LNCaP clone FGC (cell line): ENCODE measurements at places on chromosomes 1 and 21.
A peak's percentile ranks its signal among the peaks of the same experiment; 100 is the strongest.

GRCh38 chr1:101588677-101589076 lies 351.9 kb downstream of the S1PR1 start:
- no peak for DNase-seq

- DNase-seq, result no peak
Observed at GRCh38 chr21:28636752-28637691, 355.7 kb downstream of the LTN1 start.

DNA sequence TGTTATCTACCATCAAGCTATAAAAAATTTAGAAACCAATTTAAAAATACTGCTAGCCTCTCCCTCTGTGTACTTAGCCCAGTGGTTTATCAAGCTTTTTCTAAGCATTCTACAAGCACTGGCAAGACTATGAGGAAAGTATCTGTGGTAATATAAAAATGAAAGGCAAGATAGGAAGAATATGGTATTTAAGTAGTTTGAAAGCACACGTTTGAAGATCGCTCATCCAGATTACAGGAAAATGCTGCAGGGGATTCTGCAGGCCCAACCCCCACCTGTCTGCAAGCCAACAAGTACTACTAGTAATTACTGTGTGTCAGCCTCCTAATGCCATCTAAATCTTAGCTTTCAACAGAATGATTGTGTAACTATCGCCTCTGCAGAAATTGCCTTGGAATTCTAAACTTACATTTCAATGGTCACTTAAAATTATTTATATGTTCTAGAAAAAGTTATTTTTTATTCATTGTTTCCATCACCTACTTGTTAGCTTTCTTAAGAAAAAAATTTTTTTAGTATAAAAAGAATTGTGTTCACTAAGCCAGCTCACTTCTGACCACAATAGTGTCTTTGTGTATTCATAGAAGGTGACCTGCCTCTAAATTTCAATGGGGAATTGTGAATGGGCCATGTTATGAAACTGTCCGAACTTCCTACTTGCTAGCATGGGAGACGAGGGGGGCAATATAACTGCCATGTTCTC lies 8.5 kb downstream of the ERRFI1 start:
- DNase-seq, result peak; percentile 61

DNA sequence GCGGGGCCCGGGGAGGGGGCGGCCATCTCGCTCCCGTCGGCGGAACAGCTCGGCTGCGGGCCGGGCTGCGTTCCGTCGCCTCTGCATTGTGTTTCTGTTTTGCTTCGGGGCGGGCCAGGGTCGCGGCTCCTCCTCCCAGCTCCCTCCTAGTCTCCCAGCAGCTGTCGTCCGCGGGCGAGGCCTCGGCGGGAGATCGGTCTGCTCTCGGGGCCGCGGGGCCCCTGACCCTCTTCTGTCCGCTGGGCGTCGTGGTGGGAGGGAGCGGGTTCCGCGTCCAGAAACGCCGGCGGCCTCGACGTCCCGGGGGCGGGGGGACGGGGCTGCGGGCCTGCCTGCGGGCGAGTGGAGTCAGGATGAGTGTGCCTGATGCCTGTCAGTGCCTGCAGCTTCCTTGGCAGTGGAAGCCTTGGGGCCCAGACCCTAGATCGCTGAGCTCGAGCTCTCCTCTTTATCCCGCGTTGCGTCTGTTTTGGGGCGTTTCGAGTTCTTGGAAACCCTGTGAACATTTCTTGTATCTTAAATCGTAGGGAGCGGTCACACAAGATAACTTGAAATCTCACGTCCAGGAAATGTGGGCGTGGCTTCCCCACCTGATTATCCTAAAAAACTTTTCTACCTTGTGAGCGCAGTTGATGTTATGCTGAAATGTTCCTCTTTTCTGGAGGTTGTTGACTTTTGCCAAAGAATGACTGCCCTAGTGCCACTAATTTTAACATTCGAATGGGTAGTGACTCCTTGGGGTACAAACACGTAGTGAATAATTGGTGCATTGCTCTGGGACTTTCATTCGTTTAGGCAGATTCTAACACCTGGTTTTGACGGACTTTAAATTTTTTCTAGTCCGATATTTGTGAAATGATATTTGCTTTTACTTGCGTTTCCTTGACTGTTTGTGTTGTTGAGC lies 676 bp downstream of the MORC3 start:
- no peak for DNase-seq

DNA sequence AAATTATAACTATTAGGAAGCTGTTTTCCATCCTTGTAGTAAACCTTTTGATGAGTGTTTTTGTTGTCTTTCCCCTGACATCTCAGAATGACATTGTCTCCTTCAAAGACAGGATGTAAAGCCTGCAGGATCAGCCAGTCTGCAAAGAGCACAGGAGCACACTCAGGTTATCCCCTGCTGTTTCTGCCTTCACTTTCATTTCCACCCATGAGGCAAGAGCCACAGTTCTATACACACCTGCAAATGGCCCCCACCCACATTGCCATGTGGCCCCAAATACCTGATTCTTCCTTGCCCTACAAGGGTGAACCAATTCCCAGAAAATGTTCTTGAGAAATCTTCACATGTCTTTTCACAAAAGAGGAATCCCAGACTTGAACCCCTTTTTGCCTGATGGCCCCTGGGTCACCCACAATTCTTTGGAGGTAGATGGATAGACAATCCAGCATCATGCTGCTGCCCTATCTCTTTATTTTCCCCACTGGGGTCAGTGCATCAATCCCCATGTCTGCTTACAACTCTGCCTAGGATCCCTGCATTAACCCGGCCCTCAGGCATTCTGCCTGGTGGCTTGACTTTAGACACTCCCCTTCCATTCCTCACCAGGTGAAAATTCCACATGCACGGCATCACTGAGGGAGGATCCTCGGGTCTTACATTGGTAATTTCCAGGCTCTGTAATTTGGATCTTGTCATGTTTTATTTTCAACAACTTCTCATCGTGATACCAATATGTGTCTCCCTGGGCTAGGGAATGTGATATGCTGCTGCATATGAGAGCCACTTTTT lies 2.6 kb downstream of the FCRL3 start:
- DNase-seq, result no peak

GRCh38 chr1:40627987-40628902 lies 37.2 kb downstream of the RIMS3 start:
- DNase-seq, result no peak

GRCh38 chr1:115117298-115117697 lies 28.0 kb upstream of the TSPAN2 start:
- no peak for DNase-seq

DNA sequence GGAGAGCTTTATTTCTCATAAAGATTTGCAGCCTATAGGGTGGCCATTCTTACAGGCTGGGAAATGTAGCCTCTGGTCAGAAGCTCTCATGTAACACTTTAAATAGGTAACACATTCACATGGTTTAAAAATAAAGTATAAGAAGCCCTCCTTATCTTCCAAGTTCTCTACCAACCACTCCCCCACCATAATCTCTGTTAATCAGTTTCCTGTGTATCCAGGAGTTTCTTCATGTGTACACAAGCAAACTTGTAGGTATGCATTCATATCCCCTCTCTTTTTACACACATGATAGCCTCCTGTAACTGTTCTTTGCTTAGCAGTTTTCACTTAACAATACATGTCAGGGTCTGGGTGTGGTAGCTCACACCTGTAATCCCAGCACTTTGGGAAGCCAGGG lies 4.9 kb upstream of the STMN1 start:
- no peak for DNase-seq

GRCh38 chr1:29462096-29462495 lies 225.8 kb downstream of the PTPRU start:
- DNase-seq, result no peak

- no peak for DNase-seq
Observed at GRCh38 chr1:31111290-31111951, 45.9 kb upstream of the PUM1 start.

- no peak for DNase-seq
Observed at GRCh38 chr21:42426876-42427480, 23.3 kb downstream of the UBASH3A start.

- DNase-seq, result no peak
Observed at GRCh38 chr1:5690291-5690690, 301.9 kb downstream of the NPHP4 start.

GRCh38 chr1:226654046-226654667 lies 84.9 kb downstream of the ITPKB start:
- DNase-seq, result no peak

GRCh38 chr1:46557403-46557802 lies 6.0 kb upstream of the KNCN start:
- DNase-seq, result no peak

DNA sequence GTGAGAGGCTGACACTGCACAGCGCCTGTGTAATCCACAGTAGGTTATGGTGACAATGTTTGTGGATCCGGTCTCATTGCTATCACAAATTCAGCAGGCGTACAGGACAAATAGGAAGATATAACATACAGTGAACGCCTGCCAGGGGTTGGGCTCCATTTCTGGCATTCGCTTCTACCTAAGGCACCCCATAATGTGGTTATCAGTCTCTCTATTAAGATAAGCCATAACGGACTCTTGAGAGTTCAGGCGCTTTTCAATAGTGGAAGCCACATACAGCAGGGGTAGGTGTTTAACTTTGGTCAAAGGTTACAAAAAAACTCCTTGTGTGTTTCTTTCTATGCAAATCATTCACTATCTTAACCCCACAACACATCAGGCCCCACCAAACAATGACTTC lies 72.8 kb downstream of the SIPA1L2 start:
- DNase-seq, result no peak

DNA sequence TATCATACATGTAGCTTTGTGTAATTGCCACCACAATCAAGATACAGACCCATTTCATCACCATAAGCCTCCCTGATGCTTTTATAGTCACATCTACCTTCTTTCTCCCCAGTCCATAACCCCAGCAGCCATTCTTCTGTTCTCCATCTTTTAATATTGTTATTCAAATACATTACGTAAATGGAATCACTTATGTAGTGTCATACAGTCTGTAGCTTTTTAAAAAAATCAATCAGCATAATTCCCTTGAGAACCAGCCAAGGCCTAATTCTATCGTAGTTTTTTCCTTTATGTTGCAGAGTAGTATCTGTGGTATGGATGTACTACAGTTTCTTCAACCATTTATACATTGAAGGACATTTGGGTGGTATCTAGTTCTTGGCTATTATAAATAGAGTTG lies 31.6 kb upstream of the WDR26 start:
- no peak for DNase-seq

DNA sequence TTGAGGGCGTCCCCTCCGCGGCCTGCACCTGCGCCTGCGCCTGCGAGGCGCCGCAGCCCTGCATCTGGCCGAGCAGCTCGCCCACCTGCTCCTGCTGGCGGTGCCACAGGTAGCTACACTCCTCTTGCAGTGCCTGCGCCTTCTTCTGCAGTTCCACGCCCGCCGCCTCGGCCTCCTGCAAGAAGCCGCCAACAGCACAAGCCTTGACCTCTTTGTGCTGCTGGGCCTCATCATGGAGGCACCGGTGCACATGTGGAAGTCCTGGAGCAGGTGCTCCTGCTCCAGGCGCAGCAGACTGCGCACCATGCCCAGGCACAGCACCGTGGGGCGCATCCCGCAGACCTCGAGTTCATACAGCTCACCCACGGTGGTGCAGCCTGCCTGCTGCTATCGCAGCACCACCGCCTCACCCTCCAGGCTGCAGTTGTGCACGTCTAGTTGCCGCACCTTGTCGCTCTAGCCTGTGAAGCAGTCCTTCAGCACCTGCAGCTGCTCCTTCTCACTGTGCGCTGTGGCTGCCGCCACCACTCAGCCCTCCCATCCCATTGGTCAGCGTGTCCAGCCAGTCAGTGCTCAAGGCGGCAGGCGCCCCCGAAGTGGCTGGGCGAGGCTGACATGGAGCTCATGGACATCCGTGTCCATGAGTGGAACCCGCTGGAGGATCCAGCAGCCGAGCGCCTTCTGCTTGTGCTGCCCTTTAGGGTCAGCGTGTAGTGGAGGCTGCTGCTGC lies 12.2 kb upstream of the CD2 start:
- DNase-seq, result no peak

GRCh38 chr1:168822911-168823310 lies 93.9 kb upstream of the DPT start:
- DNase-seq, result no peak

DNA sequence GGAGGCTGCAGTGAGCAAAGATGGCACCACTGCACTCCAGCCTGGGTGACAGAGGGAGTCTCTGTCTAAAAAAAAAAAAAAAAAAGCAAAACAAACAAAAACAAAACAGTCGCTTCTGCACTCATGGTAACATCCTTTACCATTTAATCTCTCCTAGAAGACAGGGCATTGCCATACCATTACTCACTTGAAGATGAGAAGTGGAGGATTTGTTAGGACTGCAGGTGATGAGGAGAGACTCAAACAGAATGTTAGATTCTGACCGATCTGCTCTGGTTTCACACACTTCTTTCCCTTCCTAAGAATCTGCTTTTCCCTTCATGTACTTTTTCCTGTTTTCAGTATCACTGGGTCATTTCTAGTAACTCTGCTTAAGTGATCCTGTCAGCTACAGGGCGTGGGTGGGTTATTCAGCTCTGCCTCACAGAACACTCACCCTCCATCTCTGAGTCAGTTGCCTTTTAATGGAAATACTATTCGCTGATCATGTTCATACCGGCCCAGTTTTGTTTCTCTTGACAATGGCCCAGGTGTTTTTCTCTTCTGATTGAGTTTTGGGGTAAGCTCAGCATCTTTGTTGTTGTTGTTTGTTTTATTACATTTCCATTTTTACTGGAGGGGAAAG lies 148.0 kb upstream of the ERG start:
- no peak for DNase-seq

GRCh38 chr1:212797681-212798080 lies 6.0 kb downstream of the TATDN3 start:
- DNase-seq, result no peak

- no peak for DNase-seq
Observed at GRCh38 chr1:15282810-15283474, 35.9 kb downstream of the FHAD1 start.

DNA sequence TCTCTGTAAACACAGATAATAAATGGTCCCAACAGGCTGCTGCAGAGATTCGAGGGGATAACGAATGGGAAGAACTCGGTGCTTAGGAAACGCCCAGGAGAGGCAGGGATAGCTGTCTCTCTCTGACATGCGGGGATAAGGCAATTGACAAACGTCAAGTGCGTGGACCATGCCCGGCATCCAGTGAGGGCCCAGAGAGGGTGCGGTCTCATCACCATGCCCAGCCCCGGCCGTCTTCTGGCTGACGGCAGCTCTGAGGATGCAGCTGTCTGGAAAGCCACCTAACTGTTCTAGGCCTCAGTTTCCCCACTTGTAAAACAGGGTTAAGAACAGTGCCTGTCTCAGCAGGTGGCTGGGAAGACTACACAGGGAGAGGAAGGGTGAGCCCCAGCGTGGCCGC lies 48.1 kb downstream of the ACOT7 start:
- no peak for DNase-seq

- DNase-seq, result no peak
Observed at GRCh38 chr1:67582625-67583461, 102.2 kb upstream of the GADD45A start.

- DNase-seq, result no peak
Observed at GRCh38 chr21:39141502-39141901, 41.7 kb downstream of the PSMG1 start.

- DNase-seq, result no peak
Observed at GRCh38 chr1:231523816-231524215, 4.7 kb upstream of the TSNAX start.

DNA sequence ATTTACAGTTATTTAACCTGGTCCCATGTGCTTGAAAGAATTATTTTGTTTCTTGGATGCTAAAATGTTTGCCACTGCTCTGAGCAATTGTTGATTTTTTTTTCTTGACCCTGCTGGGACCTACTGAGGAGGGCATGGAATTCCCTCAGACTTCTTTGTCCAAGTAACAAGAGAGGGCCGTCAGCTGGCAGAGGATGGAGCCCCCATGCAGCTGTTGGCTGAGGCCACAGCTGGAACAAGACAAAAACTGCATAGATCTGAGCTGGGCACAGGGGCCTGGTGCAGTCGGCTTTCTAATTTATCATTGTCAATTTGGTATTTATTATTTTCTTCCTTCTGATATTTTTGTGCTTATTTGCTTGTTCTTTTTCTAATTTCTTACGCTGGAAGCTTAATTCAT lies 39.6 kb upstream of the ABCG1 start:
- no peak for DNase-seq
